GM12892 (cell line): ENCODE measurements at places on chromosomes 12 and 14.

GRCh38 chr12:5473783-5474116 is 41.8 kb downstream of the NTF3 start:
- no peak for DNase-seq

DNA sequence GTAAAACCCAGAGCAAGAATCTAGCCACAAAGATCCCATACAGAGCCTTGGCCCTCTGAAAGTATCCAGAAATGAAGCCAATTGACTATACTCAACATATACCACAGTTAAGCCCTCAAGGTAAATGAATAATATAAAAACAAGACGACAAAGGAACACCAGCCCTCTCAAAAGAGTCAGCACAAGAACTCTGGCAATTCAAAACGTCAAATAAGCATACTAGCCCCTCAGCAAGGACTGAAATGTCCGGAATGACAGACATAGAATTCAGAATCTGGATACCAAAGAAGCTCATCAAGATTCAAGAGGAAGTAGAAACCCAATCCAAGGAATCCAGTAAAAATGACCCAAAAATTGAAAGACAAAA is 49.9 kb downstream of the GTF2A1 start:
- DNase-seq: no peak

DNA sequence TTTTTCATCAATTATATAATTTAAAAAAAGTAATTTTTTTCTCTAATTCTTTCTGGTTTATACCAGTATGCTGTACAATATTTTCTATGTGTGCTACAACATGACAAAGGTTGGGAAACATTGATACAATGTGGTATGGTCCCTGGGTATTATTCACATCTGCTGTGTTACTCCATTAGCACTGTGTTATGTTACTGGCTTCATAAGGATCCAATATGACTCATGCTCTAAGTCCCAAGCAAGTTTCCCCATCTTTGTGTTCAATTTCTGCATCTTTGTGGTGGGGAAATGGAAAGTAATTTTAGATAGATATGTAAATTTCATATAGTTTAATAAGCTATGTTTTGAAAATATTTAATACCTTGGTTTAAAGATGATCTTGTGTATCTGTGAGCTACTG is 35.8 kb downstream of the FBXO33 start:
- DNase-seq: no peak

DNA sequence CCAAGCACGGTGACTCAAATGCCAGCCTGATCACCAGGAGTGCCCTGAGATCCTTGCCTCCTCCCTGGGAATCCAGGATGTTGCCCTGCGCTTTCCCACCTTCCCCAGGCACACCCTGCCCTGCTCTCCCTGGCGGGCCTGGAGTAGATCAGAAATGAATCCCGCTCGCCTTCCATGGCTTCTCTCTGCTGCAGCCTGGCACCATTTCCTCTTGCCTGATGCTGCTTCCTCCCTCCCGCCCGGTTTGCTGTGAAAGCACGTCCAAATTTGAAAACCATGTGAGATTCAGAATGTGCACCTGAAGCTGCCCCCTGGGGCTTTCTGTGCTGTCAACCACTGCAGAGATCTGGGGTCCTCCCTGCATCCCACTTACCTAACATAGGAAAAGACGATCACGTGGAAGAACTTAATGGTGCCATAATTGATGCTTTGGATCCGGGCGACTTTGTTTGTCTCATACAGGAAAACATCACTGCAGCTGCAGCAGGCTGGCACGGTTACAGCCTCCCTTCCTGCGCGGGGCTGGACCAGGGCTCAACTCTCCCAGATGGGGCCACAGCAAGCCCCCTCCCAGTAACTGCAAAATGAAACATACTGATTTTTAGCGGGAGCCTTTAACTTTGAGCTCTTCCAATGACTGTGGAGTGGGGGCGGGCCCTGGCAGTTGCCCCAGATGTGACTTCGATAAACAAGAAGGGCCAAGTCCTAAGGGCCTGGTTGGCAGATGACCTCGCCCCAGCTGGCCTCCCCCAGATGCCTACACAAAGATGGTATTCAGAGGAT is 24.9 kb upstream of the C12orf76 start:
- no peak for DNase-seq

GRCh38 chr14:67963960-67964812 is 144.6 kb downstream of the RAD51B start:
- DNase-seq: no peak

- no peak for DNase-seq
Measured at GRCh38 chr14:92613008-92613658, 99.6 kb downstream of the RIN3 start.

GRCh38 chr12:90250766-90251165 is 542.1 kb upstream of the ATP2B1 start:
- DNase-seq: no peak

DNA sequence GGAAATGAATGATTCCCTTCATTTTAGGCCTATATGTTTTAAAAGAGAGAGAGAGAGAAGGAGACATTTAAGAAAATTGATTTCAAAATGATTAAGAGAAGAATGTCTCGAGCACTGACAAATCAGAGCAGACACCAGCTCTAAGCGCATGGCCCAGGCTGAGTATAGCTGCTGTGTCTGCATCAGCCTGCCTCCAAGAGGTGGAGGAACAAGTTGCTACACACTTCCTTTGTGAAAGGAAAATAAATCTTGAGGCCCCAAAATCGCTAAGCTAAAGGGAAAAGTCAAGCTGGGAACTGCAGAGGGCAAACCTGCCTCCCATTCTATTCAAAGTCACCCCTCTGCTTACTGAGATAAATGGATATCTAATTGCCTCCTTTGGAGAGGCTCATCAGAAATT is 728.7 kb upstream of the TMEM132C start:
- no peak for DNase-seq

- no peak for DNase-seq
Measured at GRCh38 chr14:68181519-68182326, 362.1 kb downstream of the RAD51B start.
